ENCODE measurements at places on chromosomes 7 and 10. TPM values are rescaled to one million over a fixed set of nuclear protein-coding genes. Genes with fewer than 3 reads are reported as not detected.

The ZMYND11 gene
- total RNA-seq: 64.9 TPM

The COL26A1 gene
- total RNA-seq: not detected

The FAM25G gene
- total RNA-seq: not detected

The TMEM140 gene
- 22.8 TPM for total RNA-seq

The PPP1R3C gene
- total RNA-seq: 135 TPM

The PDGFA gene
- 34.5 TPM for total RNA-seq

The TSPAN33 gene
- total RNA-seq: 11.8 TPM

The ENKUR gene
- not detected for total RNA-seq

The OPN1SW gene
- total RNA-seq: not detected

The CYP3A4 gene
- total RNA-seq: 0.70 TPM

The ZCWPW1 gene
- 5.4 TPM for total RNA-seq

The POLL gene
- 15.8 TPM for total RNA-seq

The ADAM12 gene
- 0.38 TPM for total RNA-seq

The ZNF727 gene
- total RNA-seq: 1.8 TPM

The HHEX gene
- total RNA-seq: 2.6 TPM

The CACNB2 gene
- total RNA-seq: 45.7 TPM

The CPN1 gene
- total RNA-seq: not detected

The STK31 gene
- total RNA-seq: not detected

The PTER gene
- 22.3 TPM for total RNA-seq

- no peak for DNase-seq
Measured at GRCh38 chr7:99102809-99103690, 40.9 kb downstream of the SMURF1 start.

GRCh38 chr7:134186801-134187200 lies 59.7 kb downstream of the LRGUK start:
- no peak for DNase-seq

DNA sequence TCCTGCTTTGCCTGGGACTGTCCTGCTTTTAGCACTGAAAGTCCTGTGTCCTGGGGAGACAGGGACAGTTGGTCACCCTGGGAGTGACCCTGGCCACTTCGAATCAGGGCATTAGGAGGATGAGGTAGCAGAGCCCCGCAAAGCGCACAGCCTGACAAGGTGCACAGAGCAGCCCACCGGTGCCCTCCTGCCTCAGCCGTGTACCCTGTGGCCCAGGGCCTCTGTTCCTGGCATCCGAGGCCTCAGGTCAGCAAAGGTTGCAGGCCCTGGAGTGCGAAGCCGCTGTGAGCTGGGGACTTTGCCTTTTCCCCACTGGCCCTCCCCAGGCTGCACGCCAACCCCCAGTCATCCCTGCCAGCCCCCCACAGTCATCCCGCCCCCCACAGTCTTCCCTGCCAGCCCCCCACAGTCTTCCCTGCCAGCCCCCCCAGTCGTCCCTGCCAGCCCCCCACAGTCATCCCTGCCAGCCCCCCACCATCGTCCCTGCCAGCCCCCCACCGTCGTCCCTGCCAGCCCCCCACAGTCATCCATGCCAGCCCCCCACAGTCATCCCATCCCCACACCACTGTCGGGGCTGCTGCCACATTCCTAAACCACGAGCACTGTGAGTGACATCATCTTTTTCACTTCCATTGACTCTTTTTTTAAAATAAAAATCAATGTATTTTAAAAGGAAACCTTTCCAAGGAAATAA lies 91.8 kb downstream of the RGS10 start:
- peak; percentile 37 for DNase-seq

DNA sequence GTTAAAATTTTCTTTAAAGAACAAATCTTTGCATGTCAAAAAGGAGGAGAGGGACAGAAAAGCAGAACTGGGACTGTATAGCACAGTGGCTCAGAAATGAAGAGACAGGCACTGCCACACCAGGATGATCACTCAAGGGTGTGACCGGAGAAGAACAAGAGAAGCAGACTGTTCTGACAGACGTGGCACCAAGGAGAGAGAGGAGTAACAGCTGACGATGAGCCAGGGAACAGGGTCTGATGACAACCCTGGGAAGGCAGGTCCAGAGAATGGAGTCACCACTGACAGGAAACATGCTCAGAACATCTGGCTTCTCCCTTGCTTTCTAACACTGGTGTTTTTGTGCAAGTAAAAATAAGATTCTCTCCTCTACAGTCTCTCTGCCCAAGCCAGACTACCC lies 14.6 kb upstream of the VAX1 start:
- no peak for DNase-seq

DNA sequence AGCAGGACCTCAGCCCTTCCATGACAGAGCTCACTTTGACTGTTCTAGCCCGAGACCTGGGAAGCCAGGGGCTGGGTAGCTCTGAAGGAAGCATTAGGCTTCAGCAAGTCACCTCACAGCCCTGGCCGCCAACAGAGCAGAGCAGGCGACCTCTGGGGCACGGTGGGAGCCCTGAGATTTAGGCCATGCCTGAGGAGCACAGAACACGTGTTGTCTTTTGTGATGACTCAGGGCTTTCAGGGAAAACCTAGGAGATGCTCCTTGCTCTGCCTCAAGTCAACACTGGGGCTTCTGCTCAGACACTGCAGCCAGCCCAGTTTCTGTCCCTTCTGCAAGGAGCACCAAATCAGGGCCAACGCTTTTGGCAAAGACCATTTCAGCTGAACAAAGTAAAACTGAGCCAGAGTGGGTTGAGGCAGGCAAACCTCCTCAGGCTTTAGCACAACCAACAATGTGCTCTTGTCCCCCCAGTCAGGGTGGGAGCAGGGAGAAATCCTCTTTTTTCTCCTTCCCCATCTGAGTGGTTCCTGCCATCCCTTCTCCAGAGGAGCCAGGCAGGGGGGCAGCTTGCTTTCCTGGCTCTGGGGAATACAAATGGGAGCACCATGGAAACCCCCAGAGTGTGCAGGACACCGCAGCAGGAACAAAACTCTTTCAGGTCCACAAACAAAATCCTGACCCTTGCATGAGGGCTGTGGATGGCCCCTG lies 14.4 kb downstream of the CAMK2G start:
- no peak for DNase-seq

DNA sequence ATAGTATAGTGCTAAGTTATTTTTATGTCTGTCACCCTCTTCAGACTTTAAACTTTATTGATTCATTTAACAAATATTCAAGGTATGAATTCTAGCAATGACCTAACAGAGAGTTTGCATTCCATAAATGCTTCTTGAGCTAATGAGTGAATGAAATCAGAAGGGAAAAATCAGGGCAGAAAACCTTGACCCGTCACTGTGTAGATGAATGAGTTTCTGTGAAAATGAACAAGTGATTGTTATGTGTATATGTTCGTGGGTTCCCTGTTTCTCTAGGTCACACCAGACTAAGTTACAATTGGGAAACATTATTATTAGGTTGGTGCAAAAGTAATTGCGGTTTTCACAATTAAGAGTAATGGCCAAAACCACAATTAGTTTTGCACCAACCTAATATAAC lies 30.1 kb downstream of the APBB1IP start:
- no peak for DNase-seq

DNA sequence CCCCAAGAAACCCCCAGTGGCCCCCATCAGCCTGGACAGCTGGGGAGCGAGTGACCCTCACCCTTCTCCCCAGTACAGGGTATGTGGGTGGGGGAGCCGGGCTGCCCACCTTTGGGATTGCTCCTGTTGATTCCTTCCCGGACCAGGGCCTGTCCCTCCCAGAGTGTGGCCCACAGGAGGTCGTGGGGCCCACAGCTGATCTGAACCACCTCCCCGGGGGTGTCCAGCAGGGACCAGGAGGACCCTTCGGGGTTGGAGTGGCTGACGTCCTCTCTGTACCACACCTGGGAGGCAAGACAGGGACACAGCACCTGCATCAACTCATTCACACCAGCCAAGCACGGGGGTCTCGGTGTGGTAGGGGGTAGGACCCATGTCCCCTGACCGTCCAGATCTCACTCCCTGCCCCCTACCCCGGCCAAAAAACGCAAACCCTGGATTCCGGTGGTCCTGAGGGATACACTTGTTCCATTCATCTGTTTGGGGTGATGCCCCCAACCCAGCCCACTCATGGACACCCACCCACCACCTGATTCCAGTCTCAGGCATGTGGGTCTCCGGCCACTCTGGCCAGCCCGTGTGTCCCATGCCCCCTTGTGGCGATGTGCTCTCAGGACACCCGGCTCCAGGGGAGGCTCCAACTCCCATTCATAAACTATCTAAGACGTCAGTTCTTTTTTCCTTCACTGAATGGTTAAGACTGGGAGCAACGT lies 10.9 kb downstream of the TECPR1 start:
- DNase-seq: no peak

- peak; percentile 31 for DNase-seq
Measured at GRCh38 chr7:151807846-151808245, 69.1 kb downstream of the PRKAG2 start.

- DNase-seq: no peak
Measured at GRCh38 chr10:15325243-15325943, 45.7 kb downstream of the FAM171A1 start.

- DNase-seq: no peak
Measured at GRCh38 chr7:30396389-30396788, 82.2 kb downstream of the NOD1 start.

DNA sequence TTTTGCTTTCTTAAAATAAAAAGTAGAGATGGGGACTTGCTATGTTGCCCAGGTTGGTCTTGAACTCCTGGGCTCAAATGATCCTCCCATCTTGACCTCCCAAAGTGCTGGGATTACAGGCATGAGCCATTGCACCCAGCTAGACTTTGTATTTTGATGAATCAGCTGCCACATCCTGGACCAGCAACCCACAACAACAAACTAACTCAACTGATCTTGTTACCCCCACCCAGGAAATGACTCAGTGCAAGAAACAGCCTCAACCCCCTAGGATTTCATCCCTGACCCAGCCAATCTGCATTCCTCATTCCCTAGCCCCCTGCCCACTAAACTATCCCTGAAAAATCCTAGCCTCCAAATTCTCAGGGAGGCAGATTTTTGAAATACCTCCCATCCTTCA lies 123.8 kb downstream of the IPMK start:
- no peak for DNase-seq

DNA sequence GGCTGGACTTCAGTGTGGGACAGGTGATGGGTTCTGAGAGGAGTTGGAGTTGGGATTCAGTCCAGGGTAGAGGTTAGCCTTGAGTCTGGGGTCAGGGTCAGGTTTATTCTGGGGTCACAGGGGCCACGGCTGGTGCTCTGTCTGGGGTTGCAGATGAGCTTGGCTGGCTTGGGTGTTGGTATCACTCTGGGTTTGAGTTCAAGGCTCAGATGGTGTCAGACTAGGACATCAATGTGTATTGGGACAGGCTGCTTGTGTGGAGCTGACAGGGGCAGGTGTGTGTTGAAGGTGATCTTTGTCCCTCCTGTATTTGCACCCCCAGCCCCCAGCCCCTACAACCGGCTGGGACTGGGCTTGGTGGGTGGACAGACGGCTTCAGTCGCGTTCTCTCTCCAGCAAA lies 26.8 kb downstream of the TMEM270 start:
- no peak for DNase-seq

GRCh38 chr10:124725171-124725631 lies 19.0 kb downstream of the FAM53B start:
- DNase-seq: no peak

- no peak for DNase-seq
Measured at GRCh38 chr7:74178632-74179031, 4.5 kb downstream of the EIF4H start.

DNA sequence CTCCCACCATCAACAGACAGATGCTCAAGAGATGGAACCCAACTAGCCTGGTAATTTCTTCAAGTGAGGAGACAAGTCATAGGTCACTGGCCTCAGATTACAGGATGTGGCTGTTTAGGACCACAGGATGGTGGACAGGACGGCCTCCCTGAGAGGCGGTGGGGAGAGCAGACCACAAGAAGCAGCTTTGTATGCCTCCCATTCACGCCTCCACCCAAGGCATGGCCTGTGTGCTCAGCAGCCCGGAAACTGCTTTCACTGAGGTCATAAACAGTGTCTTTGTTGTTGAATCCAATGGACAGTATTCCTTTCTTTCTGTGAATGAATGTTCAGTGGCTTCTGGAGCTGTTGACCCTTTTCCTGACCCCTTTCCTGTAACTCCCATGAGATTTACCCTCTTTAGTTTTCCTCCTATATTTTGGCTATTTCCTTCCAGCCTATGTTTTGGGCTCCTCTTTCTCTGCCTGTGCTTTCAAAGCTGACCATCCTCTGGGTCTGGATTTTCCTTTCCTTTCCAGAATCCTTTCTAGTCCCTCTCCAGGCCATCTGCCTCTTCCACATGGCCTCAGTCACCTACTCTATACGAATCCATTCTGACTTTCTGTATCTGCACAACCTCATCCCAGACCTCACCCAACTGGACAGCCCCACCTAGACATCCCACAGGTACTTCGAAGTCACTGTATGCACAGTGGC lies 32.4 kb upstream of the INPP5F start:
- DNase-seq: no peak

- no peak for DNase-seq
Measured at GRCh38 chr7:139502226-139502625, 18.8 kb upstream of the KLRG2 start.

DNA sequence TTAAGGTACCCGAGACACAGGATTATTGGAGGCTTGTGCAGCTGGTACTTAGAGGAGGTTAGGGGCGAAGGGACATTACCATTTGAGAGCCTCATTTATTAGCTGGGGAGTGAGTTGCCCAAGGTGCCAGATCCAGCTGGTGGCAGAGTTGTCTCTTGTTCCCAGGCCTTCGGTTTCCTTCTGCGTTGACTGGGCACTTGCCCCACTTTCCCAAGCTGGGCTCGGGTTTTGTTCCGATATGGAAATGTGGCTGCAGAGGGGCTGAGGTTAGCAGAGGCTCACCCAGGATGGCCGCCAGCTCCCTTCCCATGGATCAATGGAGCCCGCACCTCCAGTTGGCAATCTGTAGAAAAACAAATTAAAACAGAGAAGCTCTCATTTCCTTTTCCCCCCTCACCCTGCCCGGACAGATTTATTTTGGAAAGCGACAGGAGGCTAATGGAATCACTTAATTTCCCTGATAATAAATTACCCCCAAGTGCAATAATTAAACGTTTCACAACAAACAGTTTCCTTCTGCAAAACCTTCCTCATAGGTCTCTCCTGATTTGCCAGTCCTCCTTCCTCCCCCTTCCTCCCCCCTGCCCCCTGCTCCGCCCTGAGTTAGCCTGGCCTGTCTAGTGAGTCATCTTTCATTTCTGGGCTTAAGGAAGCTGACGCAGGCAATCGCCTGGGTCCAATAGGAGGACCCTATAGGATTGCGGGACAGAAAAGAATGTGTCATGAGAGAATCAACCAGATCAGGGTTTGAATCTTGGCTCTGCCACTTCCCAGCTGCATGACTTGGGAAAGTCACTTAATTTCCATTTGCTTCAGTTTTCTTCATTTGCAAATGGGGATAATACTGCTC lies 51.7 kb downstream of the ADRA2A start:
- DNase-seq: no peak
